Esophagus muscularis mucosa (tissue), 4 donors: ENCODE measurements at places on chromosomes 11 and 22. TPM values are rescaled to one million over a fixed set of nuclear protein-coding genes. Genes with fewer than 3 reads are reported as not detected.

DNA sequence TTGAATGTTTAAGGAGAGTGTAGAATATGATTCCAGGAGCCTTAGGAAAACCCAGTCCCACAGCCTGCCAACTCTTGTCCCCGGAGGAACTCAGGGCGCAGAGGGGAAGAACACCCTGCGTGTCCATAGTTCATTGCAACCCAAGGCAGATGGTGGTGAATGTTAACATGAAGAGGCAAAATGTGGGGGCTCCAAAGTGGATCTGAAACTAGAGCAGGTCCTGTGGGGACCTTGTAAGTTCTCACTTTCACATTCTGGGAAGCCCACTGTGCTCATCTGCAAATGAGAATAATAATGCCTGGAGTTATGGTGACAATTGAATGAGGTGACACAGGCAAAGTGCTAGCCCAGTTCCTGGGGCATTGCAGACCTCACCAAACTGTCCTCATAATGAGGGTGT lies 201.1 kb downstream of the DBX1 start:
- DNase-seq: no peak

DNA sequence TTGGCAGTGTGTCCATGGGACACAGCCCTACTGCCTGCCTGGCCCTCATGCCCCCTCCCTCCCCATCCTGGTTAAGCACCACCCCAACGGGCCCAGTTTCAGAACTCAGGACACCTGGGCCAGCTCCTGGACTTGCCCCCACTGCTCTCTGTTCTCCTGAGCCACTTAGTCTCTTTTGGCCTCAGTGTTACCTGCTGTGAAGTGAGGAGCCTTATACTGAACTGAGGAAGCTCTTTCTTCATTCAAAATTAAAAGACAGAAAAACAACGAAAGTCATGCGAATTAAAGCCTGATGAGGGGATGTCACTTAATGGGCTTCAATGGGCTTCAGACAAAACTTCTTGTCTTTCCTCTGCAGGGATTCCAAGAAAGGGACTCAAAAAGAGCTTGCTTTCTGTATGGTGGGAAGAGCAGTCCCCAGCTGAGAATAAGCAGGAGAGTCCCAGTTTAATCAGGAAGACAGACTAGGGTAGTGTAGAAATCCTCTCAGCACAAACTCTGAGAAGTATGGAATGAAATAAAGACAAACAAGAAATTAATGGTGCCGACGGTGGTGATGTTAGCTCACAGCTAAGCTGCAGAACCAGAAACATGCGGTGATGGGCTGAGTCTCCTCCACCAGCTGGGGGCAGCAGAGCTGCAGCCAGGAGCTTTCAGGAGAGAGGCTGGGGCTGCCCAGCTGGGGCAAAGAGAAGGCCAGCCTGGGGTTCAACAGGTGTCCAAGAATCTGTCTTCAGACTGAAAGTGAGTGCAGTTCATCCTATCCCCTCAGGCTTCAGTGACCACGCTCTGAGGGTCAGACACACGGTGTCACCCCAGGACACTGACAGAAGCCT lies 101.0 kb downstream of the GGTLC2 start:
- peak; percentile 90 for DNase-seq

- no peak for DNase-seq
These were observed 9.8 kb downstream of the RPL27A start for GRCh38 chr11:8692417-8692816.

GRCh38 chr11:102318469-102318868 lies 1.2 kb downstream of the BIRC3 start:
- DNase-seq: no peak

DNA sequence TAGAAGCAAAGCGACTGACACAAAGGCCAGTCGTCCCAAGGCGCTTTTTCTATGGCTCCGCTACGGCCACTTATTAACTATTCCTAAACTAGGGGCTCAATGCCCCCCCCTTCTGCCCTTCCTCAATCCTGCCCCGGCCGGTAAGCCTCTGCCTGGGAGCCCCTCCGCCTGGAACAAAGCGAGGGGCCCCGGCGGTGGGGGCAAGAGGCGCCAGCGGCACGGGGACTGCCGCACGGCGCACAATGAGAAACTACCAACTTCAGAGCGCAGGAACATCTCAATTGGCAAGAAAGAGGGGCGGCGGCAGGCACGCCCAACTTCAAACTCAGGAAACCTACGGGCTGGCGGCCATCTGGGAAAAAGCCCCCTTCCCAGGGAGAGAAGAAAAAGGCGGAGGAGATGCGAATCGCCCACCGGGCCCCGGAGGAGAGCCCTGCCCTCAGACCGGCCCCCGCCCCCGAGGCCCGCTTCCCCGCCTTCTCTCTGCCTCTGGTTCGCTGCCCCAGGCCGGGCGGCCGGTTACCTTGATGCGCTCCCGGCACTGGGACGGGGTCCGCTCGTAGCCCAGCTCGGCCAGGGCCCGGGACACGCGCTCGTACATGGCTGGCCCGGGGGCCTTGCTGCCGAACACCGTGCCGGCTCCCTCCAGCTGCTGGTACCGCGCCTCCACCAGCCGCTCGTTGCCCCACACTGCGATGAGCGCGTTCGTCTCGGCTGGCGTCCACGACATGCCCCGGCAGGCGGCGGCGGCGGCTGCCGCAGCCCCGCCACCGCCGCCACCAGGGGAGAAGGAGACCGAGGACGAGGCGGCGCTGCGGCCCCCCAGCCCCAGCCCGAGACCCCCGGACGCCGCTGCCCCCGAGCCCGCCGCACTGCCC lies 619 bp downstream of the MSANTD2 start:
- no peak for DNase-seq

DNA sequence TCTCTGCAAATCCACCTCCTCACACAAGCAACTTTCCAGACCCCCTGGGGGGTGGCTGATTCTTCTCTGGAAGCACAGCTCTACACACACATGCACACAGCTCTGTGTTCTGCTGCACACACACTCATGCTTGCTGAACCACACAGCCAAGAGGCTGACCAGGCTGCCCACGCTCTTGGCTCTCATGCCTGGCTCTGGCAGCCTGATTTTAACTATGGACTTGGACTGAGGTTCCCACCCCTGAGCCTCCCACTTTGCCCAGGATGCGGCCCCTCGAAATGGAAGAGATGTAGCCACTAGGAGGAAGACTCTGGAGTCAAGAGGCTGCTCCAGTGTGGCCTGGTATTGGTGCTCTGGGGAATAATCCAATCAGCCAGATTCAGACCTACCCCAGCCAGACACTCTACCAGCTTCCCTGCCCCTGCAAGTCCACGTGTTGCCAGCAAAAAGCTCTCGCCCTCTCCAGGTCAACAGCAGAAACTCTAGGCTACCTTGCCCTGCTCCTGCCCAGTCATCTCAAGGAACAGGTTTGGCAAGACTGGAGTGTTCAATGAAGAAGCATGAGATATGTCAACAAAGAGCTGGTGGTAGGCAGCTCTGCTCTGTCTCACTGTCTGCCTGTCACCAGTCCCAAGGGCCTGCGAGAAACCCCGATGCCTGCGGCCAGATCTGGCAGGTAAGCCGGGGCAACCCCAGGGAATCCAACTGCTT lies 8.8 kb upstream of the CASTOR1 start:
- no peak for DNase-seq

GRIK4 gene
- total RNA-seq: 0.83 TPM

CDC42EP1 gene
- 19.9 TPM for total RNA-seq

OR8A1 gene
- not detected for total RNA-seq

MS4A12 gene
- not detected for total RNA-seq

PPM1F gene
- total RNA-seq: 30.3 TPM
